CD4-positive, alpha-beta T cell treated with Interleukin-2 at 100 ng/mL for 4 hours (primary cell): ENCODE measurements at places on chromosomes 16 and 17.

DNA sequence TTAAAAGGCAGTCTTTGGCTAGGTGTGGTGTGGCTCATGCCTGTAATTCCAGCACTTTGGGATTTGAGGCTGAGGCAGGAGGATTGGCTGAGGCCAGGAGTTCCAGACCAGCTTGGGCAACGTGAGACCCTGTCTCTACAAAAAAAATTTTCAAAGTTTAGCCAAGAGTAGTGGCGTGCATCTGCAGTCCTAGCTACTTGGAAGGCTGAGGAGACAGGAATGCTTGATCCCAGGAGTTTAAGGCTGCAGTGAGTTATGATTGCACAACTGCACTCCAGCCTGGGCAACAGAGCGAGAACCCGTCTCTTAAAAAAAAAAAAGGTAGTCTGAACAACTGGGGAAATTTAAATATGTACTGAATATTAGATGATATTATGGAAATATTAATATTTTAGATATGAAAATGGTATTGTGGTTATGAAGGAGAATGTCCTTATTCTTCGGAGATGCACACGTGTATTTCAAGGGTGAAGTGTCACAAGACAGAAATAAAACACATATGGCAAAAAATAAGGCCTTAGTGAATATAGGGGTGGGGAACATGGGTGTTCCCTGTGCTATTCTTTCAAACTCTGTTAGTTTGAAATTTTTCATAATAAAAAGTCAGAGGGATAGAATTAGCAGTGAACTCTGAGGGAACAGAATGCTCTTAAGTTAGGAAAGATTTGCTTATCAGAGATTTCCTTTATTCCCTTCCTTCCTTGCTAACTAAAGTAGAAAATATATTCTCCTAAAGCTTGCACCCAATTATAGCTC, 144.7 kb downstream of the CDK5R1 start:
- DNase-seq: no peak

GRCh38 chr16:71297341-71297634, 8.1 kb upstream of the CMTR2 start:
- DNase-seq: no peak

- no peak for DNase-seq
These were observed 183.3 kb downstream of the LGALS9B start for GRCh38 chr17:20284022-20284421.

DNA sequence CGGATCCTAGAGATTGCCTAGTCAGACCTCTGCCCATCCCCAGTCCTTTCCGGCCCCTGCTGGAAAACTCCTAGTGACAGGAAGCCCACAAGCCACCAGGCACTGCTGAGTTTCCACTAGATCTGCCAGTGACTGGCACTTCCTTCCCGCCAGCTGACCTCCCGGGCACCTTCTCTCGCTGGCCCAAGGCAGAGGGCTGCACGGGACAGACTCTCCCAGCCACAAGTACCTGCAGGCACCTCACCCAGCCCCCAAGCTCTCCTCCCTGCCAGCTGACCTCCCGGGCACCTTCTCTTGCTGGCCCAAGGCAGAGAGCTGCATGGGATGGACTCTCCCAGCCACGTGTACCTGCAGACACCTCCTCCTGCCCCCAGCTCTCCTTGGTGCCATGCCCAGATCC, 66.3 kb upstream of the DOC2B start:
- no peak for DNase-seq

- no peak for DNase-seq
These were observed 2.8 kb upstream of the TMEM238L start for GRCh38 chr17:10806545-10807262.

GRCh38 chr17:44981221-44981968, 13.3 kb upstream of the C1QL1 start:
- no peak for DNase-seq

DNA sequence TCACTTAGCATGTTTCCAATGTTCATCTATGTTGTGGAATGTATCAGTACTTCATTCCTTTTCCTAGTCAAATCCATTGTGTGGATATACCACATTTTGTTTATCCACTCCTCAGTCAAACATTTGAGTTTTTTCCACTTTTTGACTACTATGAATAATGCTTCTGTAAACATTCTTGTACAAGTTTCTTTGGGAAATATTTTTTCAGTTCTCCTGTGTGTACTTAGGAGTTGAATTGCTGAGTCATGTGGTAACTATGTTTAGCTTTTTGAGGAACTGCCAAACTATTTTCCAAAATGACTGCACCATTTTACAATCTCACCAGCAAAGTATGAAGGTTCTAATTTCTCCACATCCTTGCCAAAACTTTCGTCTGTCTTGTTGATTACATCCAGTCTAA, 223.7 kb upstream of the AXIN2 start:
- no peak for DNase-seq

DNA sequence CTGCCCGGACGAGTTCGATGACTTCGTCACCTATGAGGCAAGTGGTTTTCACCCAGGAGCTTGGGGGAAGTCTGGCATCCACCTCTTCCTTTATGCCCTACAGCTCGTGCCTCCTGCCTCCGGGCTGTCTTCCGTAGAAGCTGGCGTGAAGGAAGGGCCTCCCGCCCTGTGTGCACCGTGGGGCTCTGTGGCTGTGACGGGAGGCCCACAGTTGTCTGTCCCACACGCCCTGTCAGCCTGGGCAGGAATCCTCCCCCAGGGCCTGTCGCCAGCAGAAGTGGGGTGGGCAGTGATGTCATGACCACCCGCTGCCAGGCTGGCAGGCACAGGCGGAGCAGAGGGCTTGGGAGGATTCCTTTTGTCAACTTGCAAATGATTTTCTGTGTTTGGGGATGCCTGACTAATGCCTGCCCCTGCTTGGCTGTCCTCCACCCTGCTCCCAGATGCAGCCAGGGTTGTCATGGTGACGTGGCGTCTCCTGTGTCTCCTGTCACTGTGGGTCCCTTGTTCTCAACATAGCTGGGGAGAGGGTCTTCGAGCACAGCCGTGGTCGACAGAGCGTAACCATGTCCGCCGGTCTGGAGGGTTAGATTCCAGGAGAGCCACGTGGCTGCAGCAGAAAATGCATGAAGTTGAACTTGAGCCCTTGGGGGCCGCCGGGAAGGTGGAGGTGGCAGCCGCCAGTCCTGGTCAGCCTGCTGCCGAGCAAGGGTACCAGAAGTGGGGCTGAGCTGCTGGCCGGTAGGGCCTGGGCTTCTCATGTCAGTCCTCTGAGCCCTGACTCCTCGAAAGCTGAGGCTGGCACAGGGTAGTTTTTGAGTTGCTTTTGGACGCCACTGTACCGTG, 46.1 kb downstream of the RAB11FIP3 start:
- no peak for DNase-seq

- no peak for DNase-seq
These were observed 174.7 kb downstream of the KATNIP start for GRCh38 chr16:27724482-27725235.

DNA sequence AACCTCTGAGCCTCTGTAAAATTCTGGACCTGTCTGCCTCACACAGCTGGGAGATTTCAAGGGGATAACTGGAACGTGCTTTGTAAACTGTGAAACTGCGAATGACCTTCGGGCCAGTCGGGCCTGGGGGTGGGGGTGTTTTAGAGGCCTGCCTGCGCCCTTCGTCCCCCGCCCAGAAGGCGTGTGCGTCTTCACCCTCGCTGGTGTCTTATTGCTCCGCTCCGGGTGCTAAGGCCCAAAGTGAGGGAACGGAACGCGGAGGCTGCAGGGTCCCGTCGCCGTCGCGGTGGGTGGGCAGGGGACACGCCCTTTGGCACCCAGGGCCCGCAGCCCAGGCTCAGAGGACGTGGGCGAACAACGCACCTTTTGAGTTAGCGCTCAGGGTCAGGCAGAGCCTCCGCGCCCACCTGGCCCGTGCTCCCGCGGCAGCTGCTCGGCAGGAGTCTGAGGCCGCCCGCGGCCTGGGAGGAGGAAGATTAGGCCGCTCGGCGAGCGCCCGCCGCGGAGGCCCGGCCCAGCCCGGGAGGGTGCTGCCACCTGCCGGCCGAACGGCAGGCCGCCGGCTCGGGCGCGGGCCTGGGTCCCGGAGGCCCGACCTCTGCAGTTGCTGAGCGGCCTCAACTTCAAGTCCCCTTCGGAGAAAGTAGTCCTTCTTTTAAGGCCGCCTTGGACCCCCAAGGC, 29.7 kb downstream of the DCAKD start:
- DNase-seq: peak; percentile 55

GRCh38 chr17:67365738-67366192, 612 bp downstream of the PSMD12 start:
- peak; percentile 47 for DNase-seq

DNA sequence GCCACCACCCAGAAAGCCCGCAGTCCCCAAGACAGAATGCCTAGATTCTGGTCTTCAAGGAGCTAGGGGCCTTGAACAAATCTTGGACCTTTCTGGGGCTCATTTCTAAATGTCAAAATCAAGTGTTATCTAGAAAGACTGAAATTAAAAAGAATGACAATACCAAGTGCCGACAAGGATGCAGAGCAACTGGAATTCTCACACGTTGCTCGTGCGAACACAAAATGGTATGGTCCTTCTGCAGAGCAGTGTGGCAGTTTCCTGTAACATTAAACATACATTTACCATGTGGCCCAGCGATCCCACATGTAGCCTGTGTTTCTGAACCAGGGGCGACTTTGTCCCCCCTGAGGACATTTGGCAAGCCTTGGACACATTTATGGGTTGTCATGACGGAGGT, 137.9 kb downstream of the GAS7 start:
- DNase-seq: no peak

GRCh38 chr16:57628783-57629293, 408 bp downstream of the ADGRG1 start:
- no peak for DNase-seq

GRCh38 chr16:69762814-69763598, 874 bp downstream of the WWP2 start:
- DNase-seq: peak; percentile 33

DNA sequence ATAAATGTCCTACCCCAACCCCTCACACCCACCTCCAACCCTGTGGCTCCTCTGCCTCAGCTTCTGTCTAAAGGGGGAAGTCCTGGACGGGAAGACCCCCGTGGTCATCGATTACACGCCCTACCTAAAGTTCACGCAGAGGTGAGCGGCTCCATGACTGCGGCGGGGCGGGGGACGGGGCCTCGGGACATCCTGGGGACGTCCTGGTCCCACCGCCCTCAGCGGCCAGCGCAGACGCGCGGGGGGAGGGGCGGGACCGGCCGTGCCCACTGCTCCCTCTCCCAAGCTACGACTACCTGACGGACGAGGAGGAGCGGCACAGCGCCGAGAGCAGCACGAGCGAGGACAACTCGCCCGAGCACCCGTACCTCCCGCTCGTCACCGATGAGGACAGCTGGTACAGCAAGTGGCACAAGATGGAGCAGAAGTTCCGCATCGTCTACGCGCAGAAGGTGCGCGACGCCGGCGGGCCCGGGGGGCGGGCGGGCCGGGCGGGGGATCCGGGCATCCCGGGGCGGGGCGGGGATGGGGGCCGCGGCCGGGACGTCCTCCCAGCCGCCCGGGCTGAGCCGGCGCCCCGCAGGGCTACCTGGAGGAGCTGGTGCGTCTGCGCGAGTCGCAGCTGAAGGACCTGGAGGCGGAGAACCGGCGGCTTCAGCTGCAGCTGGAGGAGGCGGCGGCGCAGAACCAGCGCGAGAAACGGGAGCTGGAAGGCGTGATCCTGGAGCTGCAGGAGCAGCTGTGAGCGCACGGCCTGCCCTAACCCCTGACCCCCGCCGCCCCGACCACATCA, 6.7 kb downstream of the RUNDC3A start:
- DNase-seq: peak; percentile 11

GRCh38 chr16:9370061-9370491, 278.6 kb downstream of the HAPSTR1 start:
- no peak for DNase-seq
